ENCODE measurements at places on chromosomes 12 and 14.
A peak's percentile ranks its signal among the peaks of the same experiment; 100 is the strongest.

DNA sequence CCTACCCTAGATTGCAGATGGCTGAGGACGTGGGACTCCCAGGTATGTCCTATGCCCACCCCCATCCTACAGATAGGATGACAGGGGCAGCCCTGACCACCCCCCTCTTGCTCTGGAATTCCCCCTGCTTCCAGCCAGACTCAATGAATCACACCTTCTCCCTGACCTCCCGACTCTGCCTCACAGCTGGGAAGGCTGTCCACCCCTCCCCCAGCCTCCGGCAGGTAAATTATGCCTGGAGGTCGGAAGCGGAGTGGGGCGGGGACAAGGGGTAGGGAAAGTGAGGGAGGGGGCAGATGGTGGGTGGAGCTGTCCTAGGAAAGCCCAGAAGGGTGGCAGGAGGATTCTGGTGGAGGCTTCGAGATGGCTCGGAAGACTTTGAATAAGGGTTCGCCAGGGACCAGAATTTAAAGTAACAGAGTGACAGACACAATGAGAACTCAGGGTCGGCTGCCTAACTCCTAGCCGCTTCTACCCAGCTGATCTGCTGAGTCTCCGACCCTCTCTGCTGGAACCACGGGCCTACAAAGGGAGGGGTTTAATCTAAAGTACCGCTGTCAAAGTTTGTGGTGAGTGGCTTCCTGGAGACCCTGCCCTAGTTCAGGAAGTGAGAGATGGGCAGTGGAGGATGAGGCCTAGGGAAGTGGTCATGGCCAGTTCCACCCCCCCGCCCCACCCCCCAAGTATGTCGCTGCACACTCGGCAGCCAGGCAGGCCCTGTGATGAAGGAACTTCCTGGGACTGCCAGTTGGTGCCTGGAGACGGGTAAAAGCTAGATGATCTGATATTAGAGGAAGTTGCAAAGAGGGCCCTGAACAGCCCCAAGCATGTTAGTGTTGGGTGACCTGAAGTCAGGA, 4.2 kb downstream of the PLEKHG3 start:
- DNase-seq = no peak

DNA sequence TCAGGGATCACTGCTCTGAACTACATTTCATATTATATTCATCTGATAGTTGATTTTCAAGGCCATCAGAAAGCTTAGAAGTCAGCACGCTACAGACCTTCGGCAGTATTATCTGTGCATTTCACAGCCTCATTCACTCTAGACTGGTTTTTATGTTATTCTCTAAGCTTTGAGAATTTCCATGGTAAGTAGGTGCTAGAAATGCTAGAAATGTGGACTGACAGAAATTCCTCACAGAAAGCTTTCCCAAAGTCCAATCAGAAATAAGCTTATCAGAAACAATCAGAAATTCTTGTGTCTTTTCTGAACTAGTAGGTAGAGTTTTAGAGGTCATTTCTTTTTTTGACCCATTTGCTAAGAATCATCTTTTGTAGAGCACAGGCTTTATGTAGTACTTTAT, 176.6 kb downstream of the TMTC3 start:
- no peak for DNase-seq

- DNase-seq = no peak
These were observed 9.1 kb upstream of the LDHB start for GRCh38 chr12:21666722-21667121.

DNA sequence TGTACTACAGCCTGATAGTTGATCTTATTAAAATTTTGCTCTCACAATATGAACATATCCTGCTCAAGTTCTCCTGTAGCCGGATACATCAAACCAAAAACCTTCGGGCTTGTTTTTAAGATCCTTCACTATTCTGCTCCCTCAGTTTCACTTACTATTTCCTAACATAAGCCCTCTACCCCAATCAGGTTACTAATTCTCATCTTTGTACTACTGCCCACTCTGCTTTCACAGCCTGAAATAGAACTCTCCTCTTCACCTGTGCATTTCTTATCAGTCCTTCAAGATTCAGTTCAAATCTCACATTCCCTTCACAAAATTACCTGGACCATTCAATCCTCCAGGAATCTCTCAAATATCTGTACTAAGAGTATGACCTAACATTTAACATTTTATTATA, 14.2 kb downstream of the PAWR start:
- DNase-seq = no peak

GRCh38 chr14:101497684-101498525, 63.4 kb upstream of the DIO3 start:
- no peak for DNase-seq

GRCh38 chr14:95218472-95219193, 61.3 kb upstream of the DICER1 start:
- peak; percentile 78 for DNase-seq

All from NCI-H2171 (cell line).